Umbilical cord (tissue), 2 donors: ENCODE measurements at places on chromosomes 7 and 10. TPM values are rescaled to one million over a fixed set of nuclear protein-coding genes. Genes with fewer than 3 reads are reported as not detected.

The MEOX2 gene
- total RNA-seq: 6.5 TPM

The PITX3 gene
- not detected for total RNA-seq

DNA sequence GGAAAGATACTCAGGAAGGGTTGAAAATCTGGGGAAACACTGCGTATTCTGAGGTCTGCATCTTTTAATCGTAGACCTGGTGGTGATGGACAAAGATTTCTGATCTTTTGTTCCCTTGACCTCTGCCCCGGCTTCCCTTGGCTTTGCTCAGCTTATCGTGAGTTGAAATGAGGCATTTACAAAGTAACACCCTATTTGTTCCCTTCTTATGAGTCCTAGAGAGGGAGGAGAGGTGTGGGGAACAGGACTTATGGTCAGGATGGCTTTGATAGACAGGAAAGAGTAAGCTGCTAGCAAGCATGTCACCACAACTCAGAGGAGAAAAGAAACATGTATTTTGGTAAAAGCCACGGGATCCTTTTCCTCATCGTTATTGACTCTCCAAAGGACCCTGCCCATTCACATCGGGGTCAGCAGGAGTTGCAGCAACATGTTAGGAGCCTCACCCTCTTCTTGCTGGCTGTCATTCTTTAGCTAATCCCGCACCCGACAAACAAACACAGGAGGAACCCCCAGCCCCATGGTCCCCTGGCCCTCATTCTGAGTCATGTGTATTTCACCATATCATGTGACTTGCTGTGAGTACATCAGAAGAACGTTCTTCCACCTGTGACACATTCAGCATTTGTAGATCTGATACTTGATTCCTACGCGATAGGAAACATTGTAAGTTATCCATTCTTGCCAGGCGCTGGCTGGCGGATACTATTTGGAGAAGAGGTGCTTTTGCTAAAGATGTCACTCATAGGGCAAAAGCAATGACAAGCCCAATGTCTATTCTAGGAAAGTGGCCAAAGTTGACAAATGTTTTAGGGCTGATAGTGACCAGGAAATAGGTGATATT lies 170.1 kb downstream of the RTKN2 start:
- no peak for DNase-seq

DNA sequence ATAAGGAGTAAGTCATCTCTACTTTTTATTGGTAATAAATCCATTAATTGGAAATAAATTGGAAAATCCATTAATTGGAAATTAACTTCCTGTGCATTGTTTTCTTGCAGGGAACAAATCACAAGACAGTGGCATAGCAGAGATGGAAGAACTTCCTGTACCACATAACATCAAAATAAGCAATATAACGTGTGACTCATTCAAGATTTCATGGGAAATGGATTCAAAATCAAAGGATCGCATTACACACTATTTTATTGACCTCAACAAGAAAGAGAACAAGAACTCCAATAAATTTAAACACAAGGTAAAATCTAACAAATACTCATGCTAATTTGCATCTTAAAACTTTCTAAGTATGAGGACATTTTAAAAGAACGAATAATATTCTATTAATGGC lies 57.8 kb downstream of the PHYHIPL start:
- DNase-seq: no peak

The FAM25G gene
- total RNA-seq: not detected

The CFTR gene
- 6.3 TPM for total RNA-seq

DNA sequence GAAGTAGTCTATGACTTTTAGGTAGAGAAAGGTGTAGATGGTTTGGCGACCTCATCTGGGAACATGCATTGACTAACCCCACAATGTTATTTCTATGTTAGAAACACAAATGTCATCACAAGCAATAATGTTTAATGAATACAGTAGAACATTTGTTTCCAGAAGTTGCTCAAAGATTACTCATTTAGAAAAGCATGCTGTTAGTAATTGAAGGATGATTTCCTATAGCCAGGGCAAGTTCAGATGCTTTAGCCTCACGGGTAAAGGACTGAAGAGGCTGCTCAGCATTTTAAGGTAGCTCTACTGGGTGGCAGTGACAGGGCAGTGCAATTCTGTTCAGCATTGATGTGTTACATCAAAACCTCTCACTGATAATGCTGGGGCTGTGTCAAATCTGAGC lies 199.3 kb upstream of the FZD1 start:
- no peak for DNase-seq

The UPK3B gene
- total RNA-seq: not detected

The GAD2 gene
- total RNA-seq: 2.2 TPM

The AOAH gene
- 2.6 TPM for total RNA-seq

DNA sequence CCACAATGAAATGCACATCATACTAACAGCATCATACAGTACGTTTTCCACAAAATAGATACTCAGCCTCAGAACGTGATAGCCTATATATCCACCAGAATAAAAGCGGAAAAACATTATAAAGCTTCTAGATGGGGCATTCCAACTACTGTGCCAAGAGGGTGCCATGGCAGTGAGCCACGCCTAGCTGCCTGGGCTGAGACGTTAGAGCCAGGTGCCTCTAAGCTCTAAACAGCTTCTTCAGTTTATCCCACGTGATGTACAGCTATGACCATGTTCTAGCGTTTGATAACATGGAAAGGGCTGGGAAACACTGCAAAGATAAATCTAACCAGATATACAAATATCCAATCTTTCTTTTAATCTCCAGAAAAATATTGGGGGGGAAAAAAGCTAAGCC lies 17.8 kb downstream of the USP6NL start:
- no peak for DNase-seq

The ZCWPW1 gene
- 11.8 TPM for total RNA-seq

GRCh38 chr10:59891936-59892335 lies 14.4 kb downstream of the CCDC6 start:
- no peak for DNase-seq

GRCh38 chr7:45138433-45139267 lies 18.9 kb upstream of the RAMP3 start:
- DNase-seq: no peak

The PODXL gene
- total RNA-seq: 4.1 TPM

- no peak for DNase-seq
Observed at GRCh38 chr7:122764020-122764419, 61.3 kb upstream of the RNF148 start.

GRCh38 chr7:2166625-2167280 lies 66.0 kb downstream of the MAD1L1 start:
- no peak for DNase-seq

The ICA1 gene
- total RNA-seq: 4.3 TPM

GRCh38 chr7:117074378-117074777 lies 121.1 kb downstream of the ST7 start:
- DNase-seq: no peak
